ENCODE measurements at places on chromosomes 6 and 20.

- no peak for DNase-seq
These were observed 77.8 kb downstream of the STXBP5 start for GRCh38 chr6:147281895-147282565.

GRCh38 chr6:43838276-43839036 is 68.4 kb downstream of the VEGFA start:
- no peak for DNase-seq

DNA sequence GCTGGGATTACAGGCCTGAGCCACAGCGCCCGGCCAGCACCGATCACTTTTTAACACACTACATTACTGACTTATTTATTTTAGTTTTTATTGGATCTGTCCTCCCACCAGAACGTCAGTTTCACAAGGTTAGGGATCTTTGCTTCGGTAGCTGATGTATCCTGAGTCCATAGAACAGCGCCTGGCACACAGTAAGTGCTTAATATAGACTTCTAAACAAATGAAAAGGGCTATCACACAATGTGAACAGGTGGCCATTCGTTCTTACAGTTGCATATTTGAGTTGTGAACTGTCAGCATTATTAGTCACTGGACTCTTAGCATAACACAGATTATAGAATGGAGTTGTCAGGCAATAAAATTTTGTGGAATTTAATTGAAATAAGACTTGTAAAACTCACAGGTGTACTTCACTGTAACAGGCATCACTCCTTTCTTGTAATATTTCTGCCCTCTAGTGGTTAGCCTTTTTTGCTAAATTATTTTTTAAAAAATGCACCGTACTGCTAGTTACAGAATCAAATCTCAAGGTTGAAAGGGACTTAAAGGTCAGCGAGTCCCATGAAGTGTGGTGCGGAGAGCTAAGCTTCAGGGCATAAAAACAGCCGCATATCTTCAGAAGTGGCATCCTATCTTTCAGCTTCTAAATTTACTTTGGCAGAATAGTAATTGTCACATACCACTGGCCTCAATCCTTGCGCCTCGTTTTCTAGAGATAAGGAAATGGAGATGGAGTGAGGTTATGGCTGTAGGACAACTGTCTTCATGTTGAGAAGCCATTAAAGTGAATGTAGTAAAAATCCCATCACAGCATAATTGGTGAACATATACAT is 3.4 kb upstream of the TBC1D7 start:
- peak; percentile 49 for DNase-seq

DNA sequence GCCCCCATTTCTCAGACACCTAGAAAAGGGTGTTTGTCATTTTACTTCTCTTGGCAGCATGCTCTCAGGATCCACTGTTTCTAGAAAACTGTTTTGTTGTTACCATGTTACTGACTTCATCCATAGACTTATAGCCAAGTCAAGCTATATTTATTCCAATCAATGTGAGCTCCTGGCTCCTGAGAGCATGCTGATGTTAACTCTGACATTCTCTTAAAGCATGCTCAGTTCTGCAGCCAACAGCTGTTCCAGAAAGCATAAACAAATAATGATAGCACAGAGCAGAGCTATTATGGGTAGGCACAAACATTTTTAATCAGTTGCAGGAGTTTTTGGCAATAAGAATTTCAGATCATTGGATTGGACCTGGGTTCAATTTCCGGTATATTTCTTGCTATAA is 92.4 kb upstream of the CEP85L start:
- DNase-seq, result no peak

- DNase-seq, result peak; percentile 52
These were observed 136.8 kb upstream of the RNF24 start for GRCh38 chr20:4151991-4152695.
